ENCODE measurements at places on chromosomes 16 and 17.

DNA sequence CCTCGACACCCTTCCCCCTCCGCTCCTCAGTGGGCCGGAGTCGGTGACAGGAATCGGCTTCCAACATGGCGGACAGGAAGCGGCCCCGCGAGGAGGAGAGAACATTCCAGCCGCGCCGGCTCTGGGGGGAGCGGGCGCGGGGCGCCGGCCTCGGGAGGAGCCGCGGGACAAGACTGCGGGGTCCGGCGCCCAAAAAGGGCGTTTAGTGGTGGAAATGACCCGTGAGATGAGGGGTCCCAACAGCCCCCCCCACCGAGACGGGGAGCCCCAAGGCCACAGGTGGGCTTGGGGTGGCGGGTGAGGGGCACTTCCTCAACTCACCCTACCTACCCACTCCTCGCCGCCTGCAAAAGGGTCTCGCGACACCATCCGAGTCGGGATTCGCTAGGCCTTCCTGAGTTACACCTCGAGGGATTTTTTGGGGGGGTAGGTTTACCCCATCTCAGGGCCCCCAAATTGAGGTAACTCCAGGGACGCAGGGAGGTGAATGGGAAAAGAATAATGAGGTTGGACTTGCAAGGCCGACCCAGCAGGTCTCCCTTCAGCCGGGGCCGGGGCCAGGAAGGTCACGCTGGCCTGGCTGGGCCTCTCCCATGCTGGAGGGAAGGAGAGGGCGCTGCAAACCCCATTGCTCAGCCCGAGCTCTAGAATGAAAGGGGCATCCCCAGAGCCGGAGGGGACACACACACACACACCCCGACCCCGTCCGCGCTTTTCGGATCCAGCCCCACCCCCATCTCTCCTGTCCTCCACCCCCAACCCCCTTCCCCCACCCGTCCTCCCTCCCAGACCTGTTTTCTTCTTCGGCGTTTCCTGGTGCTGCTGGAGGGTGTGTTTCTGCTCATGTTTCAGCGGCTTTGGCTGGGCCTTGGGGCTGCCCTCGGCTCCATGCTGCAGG is 707 bp downstream of the NUFIP2 start:
- DNase-seq: peak; percentile 26

GRCh38 chr16:11399261-11399831 is 54.1 kb downstream of the RMI2 start:
- no peak for DNase-seq

DNA sequence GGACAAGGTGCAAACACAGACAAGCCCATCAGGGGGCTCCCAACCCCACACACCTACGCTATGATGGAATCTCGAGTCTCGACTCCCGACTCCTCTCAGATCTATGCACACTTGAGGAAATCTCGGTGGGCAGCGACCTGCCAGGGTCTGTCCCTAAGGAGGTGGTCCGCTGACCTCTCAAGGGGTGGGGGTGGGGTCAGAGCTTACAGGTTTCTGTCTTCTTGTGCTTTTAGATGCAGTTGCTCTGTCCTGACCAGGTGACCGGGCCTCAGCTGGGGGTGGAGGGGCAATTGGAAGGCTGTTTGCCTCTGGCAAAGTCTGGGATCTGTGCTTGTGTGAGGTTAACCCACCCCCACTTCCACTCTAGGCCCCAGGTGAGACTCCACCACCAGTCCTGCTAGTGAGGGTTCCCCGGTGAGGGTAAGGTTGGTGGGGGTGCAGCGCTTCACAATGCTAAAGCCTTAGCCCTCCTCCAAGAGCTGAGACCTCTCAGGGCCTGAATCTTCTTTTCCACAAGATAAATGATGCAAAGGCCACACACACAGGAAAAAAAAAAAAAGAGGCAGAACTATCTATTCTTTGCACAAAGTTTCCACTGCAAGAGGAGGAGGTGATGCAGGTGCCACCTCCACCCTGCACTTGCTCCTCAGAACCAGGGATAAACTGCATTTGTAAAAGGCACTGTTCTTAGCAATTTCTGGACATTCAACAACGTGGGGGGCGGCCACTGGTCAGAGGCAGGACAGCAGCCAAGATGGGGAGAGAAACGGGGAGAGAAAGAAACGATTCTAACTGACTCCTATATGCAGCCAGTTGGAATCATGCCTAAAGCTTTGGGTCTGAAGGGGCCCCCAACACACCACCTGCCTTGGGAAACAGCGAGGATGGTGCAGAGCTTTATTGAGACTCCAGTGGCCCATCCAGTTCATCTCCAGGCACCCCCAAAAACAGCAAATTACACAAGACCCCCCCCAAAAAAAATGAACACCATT is 4.1 kb downstream of the CISD3 start:
- no peak for DNase-seq

DNA sequence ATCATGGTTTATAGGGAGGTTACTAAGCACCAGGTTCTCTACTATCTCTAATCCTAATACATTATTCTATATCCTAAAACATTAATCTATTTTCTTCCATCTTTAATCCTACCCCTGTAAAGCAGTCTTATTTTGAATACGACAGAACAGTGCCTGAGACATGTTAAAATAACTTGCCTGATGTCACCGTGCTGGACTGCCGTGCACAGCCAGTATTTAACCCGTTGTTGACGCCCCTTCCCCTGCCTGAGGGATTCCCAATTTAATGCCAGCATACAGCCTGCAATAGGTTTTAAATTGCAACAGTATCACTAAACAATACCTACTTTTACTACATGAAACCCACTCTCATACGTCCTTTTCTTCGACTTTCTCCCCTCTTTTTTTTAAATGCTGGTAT is 133.3 kb downstream of the PARN start:
- no peak for DNase-seq

DNA sequence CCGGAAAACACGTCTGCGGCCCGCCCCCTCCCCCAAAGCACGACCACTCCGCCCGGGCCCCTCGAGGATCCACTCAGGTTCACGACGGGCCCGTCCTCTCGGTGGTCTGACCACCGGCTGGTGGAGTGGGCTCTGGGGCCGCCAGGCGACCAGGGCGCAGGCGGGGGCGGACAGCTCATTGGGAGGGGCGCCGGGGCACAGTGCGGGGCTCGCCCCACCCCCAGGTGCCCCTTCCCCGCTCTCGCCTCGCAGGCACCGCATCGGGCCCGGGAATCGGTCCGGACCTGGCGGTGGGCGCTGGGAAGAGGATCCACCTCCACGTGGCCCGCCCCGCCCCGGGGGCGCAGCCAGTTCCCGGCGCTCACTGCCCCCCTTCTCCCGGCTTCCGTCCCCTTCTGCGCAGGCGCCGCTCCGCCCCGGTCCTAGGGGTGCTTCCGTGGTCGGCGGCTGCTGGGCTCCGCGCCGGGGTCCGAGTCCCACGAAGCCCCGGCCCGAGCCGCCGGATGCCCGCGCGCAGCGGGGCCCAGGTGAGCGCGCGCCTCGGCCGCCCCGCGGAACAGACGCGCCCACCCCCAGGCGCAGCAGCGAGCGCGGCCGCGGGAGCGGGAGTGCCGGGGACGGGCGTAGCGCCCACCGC is at the start of gene MPG:
Gene MPG (plus strand): TSS at position 419 of the 637 bp plus-strand sequence. CDS start 85 bp downstream, at position 504.
- DNase-seq: no peak

GRCh38 chr17:63945784-63946439 is 13.8 kb upstream of the CD79B start:
- DNase-seq: no peak

GRCh38 chr16:3408561-3409197 is 7.7 kb downstream of the ZNF174 start:
- DNase-seq: no peak

DNA sequence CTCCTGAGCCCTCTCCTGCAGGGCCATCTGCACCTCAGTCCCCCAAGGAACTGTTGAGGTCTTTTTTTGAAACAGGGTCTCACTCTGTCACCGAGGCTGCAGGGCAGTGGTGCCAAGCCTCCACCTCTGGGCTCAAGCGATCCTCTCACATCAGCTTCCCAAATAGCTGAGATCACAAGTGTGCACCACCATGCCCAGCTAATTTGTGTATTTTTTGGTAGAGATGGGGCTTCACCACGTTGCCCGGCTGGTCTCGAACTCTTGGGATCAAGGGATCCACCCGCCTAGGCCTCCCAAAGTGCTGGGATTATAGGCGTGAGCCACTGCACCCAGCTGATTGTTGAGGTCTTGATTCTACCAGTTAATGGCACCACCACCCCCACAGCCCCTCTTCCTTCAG is 27.9 kb upstream of the ENDOV start:
- no peak for DNase-seq

DNA sequence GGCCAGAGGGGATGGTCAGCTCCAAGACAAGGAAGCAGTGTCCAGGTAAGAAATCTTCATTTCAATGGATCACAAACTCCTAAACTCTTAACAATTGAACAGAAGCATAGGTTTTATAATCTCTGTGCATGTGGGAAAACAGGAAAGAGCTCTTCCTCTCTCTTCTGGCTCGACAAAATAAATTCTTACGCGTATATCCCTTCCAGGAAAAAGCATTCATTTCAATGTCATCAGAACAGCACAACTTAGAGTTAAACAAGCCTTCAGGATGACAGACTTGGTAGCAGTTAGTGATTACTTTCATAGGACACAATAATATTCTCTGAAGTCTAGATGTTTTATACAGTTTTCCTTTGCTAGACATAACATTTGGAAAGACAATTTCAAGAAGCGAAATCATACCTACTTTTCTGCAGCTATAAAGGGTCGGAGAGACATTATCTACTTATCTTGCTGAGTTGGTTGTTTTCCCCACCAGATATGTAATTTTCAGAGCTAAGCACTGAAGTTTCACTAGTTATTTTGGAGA is 19.3 kb upstream of the SLC35G3 start:
- DNase-seq: no peak

Measured in right renal cortex interstitium (tissue), 3 donors.